ENCODE measurements at places on chromosomes 5 and 9.
A peak's percentile ranks its signal among the peaks of the same experiment; 100 is the strongest.

- peak; percentile 20 for DNase-seq
Observed at GRCh38 chr9:136014147-136014923, 53.2 kb upstream of the UBAC1 start.

GRCh38 chr9:126069400-126069955, 257.2 kb upstream of the MVB12B start:
- no peak for DNase-seq

GRCh38 chr5:135151256-135151655, 117.2 kb upstream of the PITX1 start:
- no peak for DNase-seq

- no peak for DNase-seq
Observed at GRCh38 chr5:105168806-105169205, 1606.2 kb upstream of the NUDT12 start.

GRCh38 chr5:127926974-127927373, 156.6 kb upstream of the SLC12A2 start:
- no peak for DNase-seq

- DNase-seq: no peak
Observed at GRCh38 chr5:131104169-131104808, 60.8 kb downstream of the HINT1 start.

DNA sequence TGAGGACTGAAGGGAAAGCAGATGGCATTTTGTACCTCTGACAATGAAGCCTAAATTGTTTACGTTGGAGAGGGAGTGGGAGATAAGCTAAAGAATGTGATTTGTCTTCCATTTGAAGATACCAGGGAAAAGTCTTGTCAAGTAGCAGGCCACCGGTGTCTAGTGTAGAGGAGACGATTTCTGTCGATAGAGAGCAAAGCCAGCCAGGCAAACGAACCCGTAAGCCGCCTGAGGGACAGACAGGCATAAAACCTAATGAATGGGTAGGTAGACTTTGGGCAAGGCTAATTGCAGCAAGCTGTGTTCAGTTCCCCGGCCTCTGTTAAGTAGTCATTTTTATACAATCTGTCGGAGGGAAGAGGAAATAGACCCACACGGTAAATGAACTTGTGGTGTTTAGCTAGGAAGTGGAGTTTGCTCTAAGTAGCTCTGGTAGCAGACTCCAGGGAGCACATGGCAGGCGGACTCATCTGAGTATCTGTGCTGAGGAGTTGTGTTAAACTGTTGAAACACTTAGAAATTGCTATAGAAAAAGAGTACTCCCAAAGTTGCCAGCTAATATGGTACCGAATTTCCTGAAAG, 28.8 kb downstream of the SMARCA2 start:
- DNase-seq: no peak

GRCh38 chr5:176184608-176185132, 53.6 kb upstream of the SIMC1 start:
- DNase-seq: no peak

- no peak for DNase-seq
Observed at GRCh38 chr5:73367650-73368049, 80.9 kb downstream of the FOXD1 start.

- DNase-seq: no peak
Observed at GRCh38 chr5:29697278-29697677, 1496.2 kb upstream of the CDH6 start.

DNA sequence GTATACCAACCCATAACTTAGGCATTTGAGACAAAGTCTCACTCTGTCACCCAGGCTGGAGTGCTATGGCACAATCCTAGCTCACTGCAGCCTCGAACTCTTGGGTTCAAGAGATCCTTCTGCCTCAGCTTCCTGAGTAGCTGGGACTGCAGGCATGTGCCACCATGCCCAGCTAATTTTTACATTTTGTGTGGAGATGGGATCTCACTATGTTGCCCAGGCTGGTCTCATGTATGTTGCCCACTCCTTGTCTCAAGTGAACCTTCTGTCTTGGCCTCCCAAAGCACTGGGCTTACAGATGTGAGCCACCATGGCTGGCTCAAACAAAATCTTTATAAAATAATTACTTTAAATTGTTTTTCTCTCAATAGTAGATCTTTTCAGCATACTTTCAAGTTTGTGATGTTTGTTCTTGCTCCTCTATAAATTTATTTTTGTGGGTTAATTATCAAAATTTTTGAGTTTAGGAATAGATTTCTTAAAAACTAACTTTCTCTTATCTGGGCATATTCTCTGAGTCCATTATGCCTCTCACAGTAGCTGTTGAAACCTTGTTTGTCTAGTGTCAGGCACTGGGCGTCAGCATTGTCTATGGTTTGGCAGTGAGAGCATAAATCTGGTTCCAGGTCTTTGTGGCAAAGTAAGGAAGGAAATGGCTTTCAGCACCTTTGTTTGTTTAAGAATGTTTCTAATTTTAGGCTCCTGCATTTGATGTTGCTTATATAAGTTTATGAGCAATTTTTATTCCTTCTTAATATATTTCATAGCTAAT, 38.7 kb downstream of the NLN start:
- DNase-seq: no peak

DNA sequence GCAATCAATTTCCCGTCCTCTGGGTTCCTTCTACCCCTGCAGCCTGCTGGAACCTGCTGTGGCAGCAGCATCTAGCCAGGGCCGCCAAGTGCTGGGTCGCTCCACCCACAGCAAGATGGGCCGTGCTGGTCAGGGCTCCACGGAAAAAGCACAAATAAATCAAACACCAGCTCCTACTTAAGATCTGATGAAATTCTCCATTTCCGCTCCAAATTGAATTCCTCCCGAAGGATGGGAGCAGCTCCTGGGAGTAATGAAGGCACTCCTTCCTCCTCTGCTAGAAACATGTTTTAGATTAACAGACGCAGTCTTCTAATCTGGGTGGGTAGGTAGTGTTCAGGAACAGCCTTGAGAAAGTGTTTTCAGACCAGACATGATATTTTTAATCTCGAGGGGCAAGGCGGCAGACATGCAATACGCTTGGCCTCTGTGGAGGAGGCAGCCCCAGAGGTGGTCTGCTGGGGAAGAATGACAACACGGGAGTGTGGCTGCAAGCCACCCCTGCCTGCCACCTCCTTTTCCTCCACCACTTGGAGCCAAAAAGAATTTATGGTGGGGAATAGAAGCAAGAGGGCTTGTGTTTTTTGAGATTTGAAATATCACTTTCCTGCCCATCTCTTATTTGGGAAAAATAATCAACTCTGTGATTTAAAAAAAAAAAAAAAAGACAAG, 194.1 kb downstream of the AOPEP start:
- DNase-seq: no peak

GRCh38 chr5:25481463-25481862, 836.7 kb upstream of the CDH10 start:
- no peak for DNase-seq

DNA sequence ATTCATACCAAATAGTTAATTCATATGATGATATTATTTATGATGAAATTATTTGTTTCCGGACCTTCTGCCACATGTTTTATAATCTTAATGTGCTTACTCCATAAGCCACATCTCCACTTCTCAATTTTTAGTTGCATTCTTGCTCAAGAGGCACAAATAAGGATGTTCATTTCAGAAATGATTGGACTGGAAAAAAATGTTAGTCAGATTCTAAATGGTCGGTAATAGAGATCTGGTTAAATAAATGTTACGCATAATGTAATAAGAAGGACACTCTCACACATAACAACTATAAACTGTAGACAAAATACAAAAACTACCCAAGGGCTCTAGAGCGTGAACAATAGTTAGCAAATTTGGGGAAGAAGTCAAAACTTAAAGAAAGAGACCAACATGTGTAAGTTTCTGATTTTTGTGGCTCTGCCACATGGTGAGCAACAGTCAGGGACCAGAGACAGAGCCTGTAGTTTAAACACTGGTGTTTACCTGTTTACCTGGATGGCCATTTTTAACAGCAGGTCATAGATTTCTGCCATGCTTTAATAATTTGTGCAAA, 554.3 kb upstream of the CLINT1 start:
- DNase-seq: no peak

DNA sequence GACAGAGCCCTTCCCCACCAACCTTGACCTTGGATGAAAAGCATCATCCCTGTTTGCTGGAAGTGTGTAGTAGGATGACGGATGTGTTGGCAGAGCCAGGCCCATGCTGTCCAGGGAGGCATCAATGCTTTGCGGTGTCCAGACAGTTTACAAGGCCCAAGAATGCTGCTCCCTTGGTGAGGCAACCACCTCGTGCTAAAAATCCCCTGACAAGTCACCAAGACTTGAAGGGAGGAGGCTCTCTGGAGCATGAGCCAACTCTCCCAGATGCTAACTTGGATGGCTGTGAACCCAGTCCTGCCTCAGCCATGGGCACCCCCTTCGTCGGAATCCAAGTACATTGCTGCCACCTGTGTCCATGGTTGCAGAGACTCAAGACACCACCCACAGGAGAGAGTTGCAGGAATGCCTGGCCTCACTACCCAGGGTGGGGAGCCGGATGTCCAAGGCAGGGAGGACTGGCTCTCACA, 9.5 kb upstream of the NKD2 start:
- no peak for DNase-seq

DNA sequence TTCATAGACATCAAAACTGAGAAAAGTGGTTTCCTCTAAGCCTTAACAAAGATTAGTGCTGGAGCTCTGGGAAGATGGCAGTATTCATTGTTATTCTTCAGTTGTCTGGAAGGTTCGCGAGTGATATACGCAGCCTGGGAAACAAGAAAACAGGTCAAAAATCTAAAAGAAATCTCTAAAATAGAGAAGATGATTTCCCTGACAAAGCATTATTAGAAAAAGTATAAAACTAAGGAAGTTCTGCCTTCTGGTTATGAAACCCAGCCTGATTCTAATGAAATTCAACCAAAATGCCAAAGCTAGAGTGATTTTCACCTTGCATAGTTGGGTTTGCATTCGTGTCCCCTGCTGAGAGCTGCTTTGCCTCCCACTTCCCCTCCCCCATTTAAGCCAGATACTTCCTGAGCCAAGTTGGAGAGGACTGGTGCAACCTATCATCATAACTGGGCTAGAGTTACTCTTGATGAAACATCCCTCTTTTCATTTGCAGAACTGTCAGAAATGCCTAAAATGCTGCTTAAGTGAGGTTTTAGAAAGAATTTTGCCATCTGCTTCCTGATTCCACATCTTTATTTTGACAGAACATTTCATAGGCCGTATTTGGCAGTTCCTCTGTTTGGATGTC, 48.4 kb downstream of the NDFIP1 start:
- no peak for DNase-seq

DNA sequence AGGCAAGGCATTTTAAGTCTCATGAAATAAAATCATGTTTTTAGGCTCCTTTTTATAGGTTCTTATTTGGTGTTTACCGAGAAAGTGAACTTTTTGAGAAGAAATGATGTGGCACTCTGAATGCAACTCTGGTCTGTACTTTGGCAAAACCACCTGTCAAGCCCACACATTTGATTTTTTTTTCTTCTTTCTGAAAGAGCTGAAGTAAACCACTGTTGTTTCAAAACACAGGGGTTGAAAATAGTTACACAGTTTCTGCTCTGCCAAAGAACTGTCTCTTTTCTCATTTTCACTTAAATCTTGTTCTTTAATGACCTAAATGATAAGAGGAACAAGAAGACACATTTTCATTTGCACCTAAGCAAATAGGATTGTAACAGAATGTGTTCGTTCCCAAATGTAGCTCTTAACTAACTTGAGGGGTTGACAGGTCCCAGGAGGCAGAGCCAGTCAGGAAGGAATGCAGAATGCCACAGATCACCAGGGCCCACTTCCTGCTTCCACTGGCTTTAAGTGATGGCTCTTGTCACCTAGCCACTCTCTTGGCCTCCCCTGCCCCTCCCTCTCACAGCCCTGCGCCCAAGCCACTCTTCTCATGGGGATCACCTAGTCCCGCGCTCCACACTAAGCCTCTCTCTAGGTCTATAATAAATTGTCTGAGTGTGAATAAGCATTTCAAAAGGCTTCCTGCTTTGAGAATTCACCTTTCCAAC, 47.3 kb downstream of the MED27 start:
- no peak for DNase-seq

- no peak for DNase-seq
Observed at GRCh38 chr5:39197556-39197955, 21.8 kb downstream of the FYB1 start.

DNA sequence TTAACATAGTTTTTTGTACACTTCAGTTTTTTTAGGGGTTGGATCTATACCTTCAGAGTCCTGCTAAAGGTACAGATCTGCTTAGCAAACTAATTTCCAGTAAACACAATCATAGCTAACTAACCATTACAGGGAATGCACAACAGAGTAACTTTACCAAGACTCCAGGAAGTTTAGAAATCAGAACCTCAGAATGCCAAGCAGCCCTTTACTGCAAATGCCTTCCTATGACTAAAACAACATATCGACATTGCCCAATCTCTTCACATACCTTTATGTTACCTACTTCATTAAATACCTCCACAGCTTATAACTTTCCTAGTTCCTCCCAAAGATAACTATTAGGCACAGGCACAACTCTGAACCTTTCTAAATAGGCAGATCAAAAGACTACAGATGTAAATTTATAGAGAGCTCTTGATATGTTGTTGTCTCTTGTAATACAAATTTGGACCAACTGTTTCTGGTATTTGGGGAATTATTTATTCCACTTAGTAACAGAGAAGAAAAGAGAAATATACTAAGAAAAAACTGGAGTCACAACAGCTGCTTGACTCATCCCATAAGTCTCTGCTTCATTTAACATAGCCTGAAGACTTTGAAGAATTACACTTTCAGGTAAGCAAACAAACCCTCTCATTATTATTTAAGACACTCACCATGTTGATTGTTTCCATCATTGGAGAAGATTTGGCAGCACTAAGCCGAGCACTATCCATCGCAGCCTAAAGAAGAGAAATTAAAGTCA, 46.0 kb upstream of the OR2K2 start:
- no peak for DNase-seq

DNA sequence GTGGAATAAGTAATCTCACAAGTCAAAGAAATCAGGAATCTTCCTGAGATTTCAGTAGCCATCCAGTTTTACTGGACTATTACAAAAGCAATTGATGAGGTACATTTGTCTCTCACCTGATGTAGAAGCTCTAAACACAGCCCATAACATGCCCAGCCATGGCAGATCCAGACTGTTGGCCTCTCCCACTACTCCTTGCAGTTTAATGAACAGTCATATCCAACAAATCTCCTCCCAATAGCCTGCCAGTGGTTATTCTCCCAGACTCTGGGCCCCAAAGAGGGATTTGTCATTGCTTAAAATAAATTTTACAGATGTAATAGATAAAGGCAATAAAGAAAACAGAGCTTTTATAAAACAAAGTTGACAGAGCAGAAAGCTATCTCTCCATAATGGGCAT, 80.8 kb downstream of the ZNF608 start:
- no peak for DNase-seq

DNA sequence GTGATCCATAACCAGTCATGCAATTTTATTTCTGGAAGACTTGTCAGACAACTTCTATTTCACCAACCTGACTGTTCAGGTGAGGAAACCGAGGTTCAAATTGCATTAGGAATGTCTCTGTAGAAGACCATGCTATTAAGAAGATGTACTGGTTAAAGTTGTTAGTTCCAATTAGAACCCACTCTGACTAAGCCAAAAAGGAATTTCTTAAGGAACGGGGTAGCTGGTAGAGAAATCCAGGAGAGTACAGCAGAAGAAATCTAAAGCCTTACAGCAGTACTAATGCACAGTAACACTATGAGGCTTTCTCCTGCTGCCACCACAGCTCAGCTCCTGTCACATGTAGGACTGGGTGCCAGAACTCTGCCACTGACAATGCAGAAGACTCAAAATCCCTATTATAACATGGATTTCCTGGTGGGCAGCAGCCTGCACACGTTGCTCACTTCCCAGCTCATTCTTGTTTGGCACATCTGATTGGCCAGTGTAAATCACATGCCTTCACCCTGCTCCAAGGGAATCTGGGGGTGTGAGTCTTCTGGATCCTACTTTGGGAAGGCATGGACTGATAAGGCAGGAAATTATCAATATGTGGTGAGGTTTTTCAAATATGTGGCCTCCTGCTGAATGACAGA, 37.1 kb downstream of the CAST start:
- DNase-seq: no peak

Data from 8988T (cell line).